ENCODE measurements at places on chromosomes 12 and 14. TPM values are rescaled to one million over a fixed set of nuclear protein-coding genes. Genes with fewer than 3 reads are reported as not detected.

The ATP5F1B gene
- polyA plus RNA-seq, result 826 TPM

The CFAP251 gene
- 0.46 TPM for polyA plus RNA-seq

The OR6J1 gene
- polyA plus RNA-seq, result not detected

The CRIP1 gene
- 37.7 TPM for polyA plus RNA-seq

The TMEM121 gene
- 4.1 TPM for polyA plus RNA-seq

The PLA2G1B gene
- polyA plus RNA-seq, result not detected

The PLEKHG3 gene
- polyA plus RNA-seq, result 2.1 TPM

The SYT10 gene
- not detected for polyA plus RNA-seq

DNA sequence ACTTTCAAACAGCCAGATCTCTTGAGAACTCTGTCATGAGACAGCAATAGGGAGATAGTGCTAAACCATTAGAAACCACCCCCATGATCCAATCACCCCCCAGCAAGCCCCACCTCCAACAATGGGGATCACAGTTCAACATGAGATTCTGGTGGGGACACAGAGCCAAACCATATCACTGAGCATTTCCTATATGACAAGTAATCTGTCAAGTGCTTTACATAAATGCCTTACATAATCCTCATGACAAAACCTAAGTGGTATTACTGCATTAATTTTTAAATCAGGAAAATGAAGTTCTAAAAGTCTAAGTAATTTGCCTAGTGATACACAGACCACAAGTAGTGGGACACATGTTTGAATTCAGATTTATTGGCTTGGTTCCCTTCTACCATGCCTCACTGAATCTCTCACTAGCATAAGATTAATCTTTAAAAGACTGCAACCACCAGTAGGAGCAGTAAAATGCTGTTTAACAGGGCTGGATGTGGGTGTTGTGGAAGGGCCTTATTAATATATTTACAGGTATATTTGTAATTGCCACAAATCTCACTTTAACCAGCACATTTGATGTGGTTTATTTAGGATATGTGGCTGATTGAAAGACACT is 323.1 kb upstream of the FBXO33 start:
- no peak for DNase-seq

GRCh38 chr12:85641796-85642195 is 194.4 kb downstream of the RASSF9 start:
- DNase-seq, result peak; percentile 51

DNA sequence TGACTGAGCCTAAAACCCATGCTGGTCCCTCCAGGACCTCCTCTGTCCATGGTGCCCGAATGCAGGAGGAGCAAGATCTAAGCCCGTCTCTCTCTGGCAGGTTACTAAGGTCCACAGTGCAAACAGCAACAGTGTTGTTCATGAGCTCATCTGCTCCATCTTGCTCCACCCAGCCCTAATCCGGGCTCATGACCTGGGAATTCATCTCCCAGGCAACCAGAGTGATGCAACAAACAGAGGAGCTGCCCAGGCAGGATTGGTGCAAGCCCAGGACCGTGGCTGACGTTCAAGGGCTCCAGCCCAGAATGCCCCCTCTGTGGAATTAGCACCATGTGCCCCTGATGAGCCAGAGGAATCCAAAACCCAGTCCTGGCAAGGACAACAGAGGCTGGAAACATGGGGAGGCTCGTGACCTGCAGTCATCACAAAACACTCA is 29.9 kb downstream of the HSPB8 start:
- DNase-seq, result peak; percentile 83

DNA sequence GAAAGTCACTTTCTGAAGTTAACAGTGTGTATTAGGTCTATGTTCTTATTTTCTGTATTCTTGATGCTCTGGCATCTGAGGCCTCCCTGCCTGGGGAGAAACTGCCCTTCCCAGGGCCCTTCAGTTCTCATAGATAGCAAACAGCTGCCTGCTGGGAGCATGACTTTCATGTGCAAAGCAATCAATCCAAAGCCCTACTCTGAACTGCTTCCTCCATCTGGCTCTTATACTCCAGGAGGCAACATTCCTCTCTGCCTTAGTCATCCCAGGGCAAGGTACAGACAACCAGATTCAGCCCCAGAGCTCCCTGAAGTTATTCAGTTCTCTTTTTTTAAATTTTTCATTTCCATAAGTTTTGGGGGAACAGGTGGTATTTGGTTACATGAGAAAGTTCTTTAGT is 41.7 kb upstream of the RIN3 start:
- peak; percentile 69 for DNase-seq

DNA sequence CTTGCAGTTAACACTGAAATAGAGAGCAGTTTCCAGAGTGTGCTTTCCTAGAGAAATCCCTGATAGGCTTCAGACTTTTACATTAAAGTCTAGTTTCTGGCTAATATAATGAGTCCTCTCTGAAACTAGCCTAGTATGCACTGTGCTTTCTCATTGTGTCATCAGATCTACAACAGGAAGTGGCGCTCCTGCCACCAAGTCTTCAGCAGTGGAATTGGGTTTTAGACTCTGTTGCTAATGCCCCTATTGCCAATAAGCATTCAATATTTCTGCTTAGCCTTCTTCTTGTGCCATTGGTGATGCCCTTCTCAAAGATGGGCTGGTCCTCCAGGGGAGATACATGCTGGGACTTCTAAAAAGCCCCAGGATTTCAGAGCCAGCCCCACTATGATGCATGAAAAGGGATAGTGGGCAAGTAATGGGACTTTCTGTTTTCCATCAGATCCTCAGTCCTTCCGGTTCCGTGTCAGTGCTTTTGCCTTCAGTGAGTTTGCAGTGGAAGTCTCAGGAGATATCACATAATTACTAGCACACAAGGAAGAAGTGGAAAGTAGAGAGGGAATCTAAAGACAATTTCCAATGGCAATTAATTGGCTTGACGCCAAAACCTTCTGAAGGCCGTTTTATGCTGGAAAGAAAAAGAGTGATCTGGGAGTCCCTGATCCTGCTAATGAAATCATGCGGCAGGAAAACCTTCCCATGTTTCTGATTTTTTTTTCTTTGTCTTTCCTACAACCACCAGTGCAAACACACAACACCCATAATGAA is 50.0 kb downstream of the SSPN start:
- no peak for DNase-seq

- no peak for DNase-seq
Observed at GRCh38 chr12:122726080-122726558, 4.5 kb downstream of the HCAR1 start.

GRCh38 chr12:121468499-121468801 is 68.5 kb downstream of the RNF34 start:
- peak; percentile 60 for DNase-seq

DNA sequence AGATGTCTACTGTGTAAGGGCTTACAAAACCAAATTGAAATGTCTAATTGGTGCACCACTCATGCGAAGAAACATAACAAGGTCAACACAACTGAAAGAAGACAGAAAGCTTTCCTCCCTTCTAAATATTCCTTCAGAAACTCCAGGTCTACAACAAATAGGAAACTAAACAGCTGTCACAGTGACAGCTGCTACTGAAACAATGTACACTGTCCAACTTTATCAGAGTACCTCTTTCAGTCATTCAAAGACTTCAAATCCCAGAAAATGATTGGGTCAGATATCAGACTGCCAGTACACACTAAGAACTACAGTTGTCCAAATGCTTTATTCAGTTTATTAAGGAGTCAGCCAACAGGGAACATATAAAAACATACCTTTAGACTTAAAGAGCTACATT is 35.2 kb downstream of the CEP128 start:
- DNase-seq, result no peak

DNA sequence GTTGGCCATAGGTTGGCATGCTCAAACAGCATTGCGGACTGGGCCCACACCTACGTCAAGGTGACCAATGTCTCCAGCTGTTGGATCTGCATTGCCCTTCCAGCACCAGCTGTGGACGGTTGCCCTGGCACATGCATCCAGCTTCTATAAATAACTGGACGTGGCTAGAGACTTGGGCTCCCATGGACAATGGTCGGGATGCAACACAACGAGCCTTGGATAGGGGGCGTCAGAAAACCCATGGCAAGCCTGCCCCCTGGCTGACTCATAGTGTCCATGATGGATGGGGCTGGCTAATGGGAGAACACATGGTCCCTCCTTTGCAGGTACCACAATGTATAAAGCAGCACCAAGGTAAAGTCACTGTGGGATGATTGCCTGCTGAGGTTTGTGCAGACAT is 331.6 kb upstream of the FAR2 start:
- no peak for DNase-seq

GRCh38 chr14:33674927-33675326 is 275.9 kb downstream of the EGLN3 start:
- DNase-seq, result no peak

- no peak for DNase-seq
Observed at GRCh38 chr14:54803396-54803795, 99.2 kb downstream of the GCH1 start.

DNA sequence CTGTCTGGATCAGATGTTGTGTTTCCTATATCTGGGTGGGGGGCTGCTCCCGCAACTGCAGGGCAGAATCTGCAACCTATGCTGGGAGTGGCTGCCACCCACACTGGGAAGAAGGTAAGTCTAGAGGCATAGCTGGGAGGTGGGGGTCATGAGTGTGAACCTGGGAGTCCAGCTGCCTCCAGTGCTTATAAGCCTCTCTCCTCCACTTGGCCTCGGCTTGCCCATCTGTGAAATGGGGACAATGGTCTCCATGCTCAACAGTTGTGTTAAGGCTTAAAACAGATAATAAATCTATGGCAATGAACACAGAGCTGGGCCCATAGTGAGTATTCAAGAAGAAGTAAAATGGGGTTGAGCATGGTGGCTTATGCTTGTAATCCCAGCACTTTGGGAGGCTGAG is 90.0 kb downstream of the RBM19 start:
- DNase-seq, result no peak

DNA sequence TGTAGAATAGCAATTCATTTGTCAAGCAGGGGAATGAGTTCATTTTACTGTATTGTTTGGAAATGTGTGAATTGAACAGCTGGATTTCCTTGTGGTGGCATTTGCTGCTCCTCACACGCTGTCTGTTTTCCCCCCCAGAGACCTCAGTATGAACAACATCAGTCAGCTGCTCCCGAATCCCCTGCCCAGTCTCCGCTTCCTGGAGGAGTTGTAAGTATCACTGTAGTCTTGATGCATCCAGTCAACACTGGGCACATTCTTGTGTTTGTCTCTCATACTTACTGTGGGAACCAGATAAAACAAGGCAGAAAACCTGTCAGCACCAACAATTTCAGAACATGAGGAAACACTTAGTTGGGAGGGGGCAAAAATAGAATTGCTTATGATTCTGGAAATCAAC is 64.9 kb downstream of the LGR5 start:
- no peak for DNase-seq

DNA sequence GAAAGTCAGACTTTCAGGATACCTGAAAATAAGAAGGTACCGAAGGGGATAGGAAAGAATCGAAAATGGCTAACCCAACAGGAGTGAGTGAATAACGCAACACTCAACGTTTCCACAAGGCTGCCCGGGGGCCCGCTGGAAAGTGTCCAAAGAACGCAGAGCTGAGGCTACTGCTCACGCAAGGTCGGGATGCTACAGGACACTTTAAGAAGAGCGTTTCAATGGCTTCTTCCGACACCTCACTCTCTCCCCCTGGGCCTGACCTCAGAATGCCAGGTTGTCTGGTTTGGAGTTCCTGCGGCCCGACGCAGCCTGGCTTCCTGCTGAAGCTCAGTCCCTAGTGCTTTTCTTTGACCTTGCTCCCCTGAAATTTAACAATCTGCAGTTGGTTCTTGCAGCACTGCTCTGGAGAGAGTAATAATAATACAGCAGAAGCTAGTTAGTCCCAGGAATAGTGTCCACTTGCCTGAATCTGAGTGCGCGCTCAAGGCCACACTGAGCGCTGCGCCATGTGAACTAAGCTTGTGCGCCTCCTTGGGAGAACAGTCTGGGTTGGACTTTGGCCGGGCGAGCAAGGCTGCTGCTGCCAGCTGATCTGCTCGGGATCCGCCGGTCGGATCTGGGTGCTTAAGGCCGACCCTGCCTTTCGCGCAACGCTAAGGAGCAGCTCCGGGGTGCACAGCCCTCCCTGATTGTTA is 2.0 kb upstream of the ALX1 start:
- DNase-seq, result no peak

GRCh38 chr12:123886931-123887582 is 85.6 kb downstream of the CCDC92 start:
- DNase-seq, result no peak

- no peak for DNase-seq
Observed at GRCh38 chr12:28787151-28787550, 361.9 kb upstream of the FAR2 start.
